ENCODE measurements at places on chromosomes 7 and 10.

- DNase-seq, result no peak
Observed at GRCh38 chr7:91459539-91459938, 195.3 kb downstream of the FZD1 start.

GRCh38 chr7:17407229-17407628 is 108.8 kb downstream of the AHR start:
- DNase-seq, result no peak

DNA sequence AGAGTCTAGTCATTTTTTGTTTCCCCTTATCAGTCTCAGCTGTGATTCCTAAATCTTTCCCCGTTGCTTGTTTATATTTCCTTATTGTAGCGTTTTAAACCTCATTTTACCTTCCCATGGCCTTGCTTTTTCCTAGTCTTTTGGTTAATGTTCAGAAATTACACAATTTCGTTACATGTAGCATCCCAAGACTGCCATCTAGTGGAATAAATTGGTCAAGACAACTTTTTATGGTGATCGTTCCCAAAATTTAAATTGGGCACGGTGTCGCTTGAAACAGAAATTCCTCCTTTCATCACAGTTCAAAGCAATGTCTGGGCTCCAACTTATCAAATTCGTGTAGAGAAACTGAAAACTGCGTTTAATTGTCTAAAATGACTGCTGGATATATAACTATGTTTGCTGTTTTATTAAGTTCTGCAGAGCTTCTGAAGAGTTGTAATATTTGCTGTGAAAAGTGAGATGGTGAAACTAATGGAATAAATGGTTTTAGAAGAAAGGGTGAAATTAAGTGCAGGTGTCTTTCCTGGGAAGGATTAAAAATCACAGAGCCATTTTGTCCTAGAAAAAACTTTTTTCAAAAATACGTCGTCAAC is 370.2 kb downstream of the PHF14 start:
- DNase-seq, result peak; percentile 10

GRCh38 chr10:126204320-126204719 is 184.0 kb downstream of the ADAM12 start:
- no peak for DNase-seq

GRCh38 chr10:68251151-68251550 is 19.2 kb upstream of the ATOH7 start:
- DNase-seq, result no peak

DNA sequence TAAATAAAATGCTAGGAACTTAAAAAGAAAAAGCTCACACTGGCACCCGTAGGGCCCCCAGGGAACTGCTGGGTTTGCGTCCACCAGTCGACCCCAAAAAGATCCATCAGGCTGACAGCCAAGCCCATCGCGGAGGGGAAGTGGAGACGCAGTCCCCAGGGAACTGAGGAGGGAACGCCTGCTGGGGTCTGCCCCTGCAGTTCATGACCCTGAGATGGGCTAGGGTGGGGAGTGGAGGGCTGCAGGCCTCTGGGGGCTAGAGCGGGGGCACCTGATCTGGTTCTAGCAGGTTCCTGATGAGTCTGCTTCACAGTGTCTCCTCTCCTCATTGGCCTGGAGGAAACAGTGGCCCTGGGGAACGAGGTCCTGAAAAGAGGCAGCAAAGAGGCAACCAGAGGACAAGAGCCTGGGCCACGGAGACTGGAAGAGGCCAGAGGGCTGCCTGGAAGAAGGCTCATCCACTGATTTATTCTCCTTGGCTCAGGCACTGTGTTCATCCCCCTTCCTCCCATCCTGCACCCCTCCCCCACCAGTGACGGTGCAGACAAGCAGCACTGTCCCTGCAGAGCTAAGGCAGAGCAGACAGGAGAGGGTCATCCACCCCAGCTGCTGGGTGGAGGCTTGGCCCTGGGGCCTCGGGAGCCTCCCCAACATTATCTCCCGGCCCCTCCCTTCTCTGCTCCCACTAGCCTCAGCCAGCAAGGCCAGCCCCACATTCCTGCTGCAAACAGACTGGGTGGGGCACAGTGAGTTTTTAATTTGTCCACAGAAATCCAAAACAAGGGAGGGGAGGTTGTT is 24.7 kb upstream of the HSPA12A start:
- DNase-seq, result peak; percentile 61

- no peak for DNase-seq
Observed at GRCh38 chr7:66236713-66237303, 31.7 kb downstream of the TPST1 start.

GRCh38 chr7:156402255-156402654 is 238.3 kb upstream of the RNF32 start:
- DNase-seq, result no peak

- no peak for DNase-seq
Observed at GRCh38 chr10:123445261-123445775, 220.8 kb upstream of the GPR26 start.

DNA sequence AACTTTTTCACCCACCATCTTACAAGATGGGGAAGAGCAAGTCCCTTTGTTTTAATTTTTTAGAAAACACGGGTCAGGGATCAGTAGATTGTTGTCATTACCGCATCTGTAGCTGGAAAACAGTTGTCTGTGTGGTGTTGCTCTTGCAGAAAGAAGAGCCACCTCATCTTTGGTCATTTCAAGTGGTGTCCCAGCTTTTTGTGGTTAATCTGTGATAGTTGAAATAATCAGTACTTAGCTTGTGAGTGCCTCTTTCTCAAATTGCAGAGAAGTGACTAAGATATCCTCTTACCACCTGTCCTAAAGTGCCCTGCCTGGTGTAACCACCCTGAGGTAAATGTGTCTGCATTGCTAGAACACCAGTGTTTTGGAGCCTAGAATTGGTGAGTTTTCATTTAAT is 5.5 kb downstream of the PRPF18 start:
- no peak for DNase-seq

DNA sequence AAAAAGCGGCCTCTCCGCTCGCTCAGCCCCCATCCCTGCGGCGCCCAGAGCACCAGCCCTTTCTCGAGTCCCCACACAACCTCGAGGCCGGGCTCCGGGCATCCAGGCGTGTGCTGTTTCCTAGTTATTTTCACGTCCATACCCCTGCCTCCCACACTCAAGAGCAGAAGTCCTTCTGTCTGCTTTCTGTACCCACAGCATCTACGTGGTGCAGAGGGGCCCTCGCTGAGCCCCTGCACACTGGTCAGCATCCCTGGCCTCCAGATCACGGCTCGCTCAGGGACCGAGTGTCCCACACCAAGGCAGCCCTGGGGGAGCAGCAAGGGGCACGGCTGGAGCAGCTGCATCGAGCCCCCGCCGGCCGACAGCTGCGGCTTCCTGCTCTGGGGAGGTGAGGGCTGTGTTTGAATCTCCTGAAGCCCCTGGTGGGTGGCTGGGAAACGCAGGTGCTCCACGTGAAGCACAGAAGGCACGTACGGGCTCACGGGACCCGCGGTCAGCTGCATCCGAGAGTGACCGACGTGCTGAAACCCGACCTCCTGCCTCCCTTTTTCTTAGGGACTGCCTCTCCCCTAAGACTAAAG is 333.1 kb downstream of the DNAJB6 start:
- no peak for DNase-seq

DNA sequence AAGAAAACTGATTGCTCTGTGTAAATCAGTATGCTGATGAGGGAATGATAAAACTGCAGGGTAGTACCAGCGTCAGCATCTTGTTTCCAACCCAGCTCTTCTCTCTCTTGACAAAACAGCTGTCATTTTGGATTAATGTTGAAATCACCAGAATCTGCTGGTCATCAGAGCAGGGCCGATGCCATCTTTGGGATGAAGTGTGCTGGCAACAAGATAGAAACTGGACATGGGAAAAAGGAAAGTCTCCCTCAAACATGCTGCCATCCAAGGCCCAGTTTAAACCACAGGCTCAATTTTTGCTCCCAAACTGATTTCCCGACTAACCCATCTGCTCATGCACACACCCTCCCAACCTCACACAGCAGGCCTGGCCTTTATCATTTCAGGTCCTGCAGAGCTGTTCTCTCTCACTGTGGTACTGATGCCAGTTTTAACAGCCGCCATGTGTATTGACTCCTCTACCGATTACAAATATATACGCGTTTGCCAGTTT is 285.2 kb downstream of the AUTS2 start:
- no peak for DNase-seq

- peak; percentile 9 for DNase-seq
Observed at GRCh38 chr7:79199961-79200360, 253.5 kb downstream of the MAGI2 start.

- no peak for DNase-seq
Observed at GRCh38 chr10:114375047-114375446, 29.3 kb downstream of the AFAP1L2 start.

DNA sequence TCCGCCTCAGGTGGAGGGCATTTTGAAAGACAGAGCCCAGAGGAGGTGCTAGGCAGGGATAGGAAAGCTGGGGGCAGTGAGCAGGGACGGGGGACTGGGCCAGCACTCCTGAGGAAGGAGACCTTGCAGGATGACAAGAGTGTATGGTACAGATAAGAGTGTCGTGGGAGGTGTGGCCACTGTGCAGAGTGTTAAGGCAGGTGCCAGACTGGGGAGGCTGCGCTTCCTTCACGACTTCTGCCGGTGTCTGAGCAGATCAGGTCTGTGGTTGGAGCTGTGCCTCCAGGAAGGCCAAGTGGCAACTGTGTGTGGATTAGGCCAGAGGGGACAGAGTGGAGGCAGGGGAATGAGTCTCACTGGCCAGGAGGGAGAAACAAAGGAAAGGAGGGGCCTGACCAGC is 161.7 kb downstream of the HIBADH start:
- DNase-seq, result no peak

- DNase-seq, result no peak
Observed at GRCh38 chr10:26090026-26090425, 126.5 kb upstream of the GAD2 start.

DNA sequence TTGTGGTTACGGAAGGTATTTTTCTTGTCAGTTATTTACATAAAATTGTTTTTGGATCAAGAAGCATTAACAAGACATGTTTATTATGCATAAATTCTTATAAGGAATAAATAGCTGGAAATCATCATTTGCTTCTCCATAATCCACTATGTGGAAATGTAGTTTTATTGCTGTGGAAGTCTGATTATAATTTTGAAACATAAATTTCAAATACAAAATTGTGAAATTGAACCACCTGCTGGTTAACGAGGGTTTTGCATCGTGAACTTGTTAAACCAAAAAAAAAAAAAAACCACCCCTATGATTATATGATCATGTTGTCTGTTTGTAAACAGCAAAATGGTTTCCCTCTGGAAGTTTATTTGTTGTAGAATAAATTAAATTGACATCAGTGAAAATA is 25.9 kb downstream of the ABRAXAS2 start:
- DNase-seq, result no peak

- DNase-seq, result no peak
Observed at GRCh38 chr7:100137851-100138760, 10.6 kb upstream of the LAMTOR4 start.

- DNase-seq, result no peak
Observed at GRCh38 chr7:50978633-50979215, 196.0 kb upstream of the GRB10 start.

DNA sequence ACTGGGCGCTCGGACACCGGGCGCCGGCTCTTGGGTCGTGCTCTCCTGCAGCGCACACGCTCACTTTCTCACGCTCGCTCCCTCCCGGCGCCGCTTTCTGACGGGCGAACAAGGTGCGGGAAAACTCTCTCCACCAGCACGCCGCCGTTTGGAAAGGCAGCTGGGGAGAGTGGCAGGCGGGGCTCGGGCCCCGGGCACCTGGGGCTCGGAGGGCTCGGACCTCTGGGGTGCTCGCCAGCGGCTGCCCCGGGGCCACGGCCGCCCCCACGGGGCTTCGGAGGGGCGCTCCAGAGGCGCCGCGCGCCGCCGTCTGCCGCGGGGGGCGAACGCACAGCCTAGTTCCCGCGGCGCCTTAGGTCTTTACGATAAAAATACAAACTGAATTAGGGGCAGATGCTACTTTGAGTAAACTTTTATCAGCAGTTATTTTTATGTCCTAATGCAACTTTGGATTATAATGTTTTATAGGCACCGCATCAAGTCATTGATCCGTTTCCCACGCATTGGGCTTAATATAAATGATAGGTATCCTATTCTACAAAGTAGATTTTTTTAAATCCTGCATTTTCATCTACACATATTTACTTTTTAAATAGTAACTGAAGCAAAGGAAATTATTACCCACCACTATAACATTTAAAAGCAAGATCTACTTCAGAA is 535 bp upstream of the EPC1 start:
- no peak for DNase-seq

GRCh38 chr10:19847321-19847720 is 31.1 kb downstream of the PLXDC2 start:
- DNase-seq, result no peak

GRCh38 chr7:131819891-131820290 is 263.5 kb upstream of the PODXL start:
- DNase-seq, result no peak

DNA sequence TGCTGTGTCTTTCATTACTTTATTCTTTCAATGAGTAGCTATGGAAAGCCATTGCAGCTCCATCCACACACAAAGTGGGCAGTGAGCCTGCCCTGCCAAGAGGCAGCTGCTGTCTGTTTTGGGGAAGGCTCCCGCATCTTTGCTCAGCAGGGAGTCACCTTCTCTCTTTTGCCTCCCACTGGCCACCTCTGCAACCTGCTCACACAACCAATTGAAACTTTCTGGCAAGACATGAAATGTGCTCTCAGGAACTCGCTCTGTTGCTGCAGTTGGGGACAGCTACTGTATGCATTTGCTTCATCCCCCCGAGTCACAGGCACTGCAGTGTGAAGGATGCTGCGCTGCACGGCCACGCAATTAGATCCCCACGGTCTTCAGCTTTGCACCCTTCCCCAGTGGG is 244.8 kb upstream of the NFE2L3 start:
- DNase-seq, result no peak

GRCh38 chr7:124071843-124072242 is 39.0 kb upstream of the TMEM229A start:
- DNase-seq, result no peak

GRCh38 chr7:92158660-92159575 is 20.0 kb downstream of the LRRD1 start:
- peak; percentile 87 for DNase-seq

DNA sequence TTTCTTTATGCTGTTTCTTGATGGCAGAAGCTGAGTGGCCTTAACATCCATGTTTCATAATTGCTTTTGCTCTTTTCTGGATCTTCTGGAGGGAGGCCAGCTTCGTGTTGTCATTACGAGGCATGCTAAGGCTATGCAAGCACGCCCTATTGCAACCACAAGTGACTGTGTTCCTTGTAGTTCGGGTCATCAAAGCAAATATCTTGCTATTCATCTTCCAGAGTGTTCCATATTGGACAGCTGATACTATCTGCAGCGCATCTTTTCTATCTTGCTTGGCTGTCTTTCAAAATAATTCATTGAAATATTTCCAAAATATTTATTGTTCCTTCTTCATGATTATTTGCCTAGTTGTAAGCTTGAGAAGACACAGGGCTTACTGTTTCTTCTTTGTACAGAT is 5.0 kb downstream of the EPHB6 start:
- DNase-seq, result no peak

DNA sequence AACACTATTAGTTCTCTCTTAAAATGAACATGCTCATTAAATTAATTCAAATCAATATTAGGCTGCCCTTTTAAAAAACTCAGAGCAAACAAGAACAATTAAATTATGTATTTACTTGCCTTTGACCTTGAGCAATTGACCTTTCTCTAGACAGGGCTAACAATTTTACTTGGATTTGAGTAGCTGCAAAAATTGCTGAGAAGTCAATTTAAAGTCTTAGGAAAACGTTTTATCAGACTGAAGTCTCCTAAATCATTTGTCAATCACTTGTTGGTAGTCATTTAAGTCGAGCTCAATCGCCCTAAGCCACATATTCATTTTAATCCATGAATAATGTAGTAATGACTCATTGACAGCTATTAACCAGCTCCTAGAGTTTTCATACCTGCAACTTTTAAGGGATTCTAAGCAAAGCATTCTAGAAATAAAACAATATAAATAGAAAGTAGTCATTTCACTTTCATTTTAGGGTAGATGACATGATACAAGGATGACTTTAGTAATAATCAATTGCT is 84.9 kb upstream of the SEC61G start:
- DNase-seq, result no peak

- DNase-seq, result no peak
Observed at GRCh38 chr7:959271-959670, 4.8 kb upstream of the ADAP1 start.
